ENCODE measurements at places on chromosomes 16 and 17.

DNA sequence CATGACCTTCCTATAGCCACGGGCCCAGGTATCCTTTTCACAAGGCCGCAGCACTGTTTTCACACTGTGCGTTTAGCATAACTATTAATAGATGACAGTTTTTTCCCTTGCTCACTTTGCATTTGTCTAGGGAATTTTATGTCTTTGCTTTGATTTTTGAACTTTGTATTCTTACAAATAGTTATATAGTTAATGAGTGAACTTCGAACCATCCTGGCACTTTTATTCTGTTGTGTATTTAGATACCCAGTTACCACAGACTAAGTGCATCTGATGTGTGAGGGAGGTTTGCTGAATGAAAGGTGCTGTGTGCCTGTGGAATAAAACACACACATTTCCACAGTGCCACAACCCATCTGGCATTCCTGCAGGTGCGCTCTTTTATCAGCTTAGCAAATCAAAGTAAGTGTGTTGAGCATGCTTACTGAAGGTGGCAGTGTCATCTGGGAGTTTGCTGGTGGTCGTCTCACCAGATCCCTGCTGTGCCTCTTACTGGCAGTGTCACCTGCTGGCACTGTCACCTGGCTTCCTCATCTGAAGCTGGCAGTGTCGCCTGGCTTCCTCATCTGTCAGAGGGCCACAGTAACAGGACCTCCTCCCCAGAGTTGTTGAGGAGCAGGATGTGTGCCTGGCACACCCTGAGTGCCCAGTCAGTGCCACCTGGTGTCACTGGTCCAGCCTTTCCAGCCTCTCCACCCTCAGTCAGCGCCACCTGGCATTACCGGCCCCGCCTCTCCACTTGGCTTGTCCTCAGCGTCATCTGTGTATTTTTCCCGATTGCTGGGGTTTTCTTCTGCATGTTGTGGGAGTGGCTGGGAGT, 37.6 kb downstream of the USP10 start:
- no peak for DNase-seq

DNA sequence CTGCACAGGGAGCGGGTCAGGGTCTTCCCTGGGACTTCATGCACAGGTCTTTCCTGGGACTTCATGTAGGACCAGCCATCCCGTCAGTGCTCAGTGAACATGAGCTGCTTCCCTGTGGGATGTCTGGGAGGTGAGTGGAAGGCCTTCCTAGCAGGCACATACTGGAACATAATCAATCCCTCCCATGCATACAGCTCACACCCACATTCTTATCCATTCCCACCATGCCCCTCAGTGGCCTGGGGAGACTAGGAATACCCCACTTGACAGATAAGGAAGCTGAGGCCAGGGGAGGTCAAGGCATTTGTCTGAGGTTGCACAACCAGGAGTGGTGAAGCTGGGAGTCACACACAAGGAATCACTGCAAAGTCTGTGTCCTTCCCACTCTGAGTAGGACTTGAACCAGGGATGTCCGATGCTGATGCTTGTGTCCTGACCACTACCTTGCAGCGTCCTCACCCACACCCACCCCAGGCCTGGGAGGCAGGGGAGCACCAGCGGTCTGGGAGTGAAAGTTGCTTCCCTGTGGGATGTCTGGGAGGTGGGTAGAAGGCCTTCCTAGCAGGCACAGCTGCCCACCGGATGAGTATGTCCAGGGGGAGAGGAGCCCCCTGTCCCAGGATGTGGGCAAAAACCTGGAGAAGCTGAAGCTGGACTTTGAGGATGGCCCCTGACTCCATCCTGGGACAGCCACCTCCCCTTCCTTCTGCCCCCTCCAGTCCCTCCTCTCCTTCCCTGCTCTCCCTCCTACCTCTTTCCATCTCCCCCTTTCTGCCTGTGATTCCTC, 1.0 kb upstream of the NLRC5 start:
- no peak for DNase-seq

GRCh38 chr16:7688811-7689210, 356.2 kb downstream of the RBFOX1 start:
- DNase-seq = no peak

GRCh38 chr17:27573971-27574525, 56.9 kb upstream of the LGALS9 start:
- no peak for DNase-seq

GRCh38 chr17:80313160-80313829, 52.6 kb downstream of the RNF213 start:
- no peak for DNase-seq

DNA sequence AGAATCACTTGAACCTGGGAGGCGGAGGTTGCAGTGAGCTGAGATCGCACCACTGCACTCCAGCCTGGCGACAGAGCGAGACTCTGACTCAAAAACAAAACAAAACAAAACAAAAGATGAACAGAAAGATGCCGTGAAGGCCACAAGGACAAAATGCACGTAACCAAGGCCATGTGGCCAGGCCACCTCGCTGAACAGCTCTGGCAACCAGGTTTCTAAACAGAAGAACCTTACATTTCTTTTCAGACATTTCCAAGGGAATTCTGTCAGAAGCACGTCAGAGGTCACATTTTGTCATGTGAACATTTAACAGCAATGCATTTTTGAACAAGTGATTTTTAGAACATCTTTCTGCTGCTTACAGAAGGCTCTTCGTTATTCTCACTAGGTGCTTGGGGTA, 28.8 kb downstream of the USP22 start:
- DNase-seq = no peak
